ENCODE measurements at places on chromosomes 3 and 15.

DNA sequence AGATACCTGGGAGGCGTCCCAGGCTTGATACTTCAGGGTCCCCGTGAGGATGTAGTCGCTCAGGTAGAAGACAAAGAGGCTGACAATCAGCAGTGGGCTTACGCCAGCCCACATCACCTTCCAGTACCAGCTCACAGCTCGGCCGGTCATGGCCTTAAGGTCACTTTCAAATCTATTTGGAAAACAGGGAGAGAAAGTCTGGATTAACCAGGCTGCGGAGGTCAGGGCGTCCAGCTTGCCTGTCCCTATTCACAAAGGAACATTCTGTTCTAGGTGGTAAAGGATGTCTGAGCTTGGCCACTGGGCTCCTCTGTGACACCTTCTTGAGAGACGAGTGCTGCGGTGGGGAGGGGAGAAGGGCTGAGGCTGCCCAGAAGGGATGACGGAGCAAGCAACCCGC lies 36.5 kb downstream of the SLC6A20 start:
- no peak for DNase-seq

DNA sequence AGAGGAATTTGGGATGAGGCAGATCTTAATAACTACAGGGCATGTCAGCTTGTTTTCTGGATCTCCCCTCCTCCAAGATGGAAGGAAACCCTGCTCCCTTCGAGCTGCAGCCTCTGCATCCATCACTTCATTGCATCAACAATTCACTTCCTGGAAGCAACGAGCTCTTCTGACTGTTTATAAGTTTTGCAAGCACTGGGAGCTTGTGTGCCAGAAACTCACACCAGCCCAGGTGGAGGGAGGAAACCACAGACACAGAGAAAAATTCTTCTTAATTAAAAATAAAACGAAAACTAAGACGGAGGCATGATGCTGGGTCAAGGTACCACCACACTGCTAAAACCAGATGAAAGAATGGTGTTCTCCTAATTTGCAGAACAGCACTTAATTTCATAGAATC lies 10.6 kb downstream of the LRIG1 start:
- DNase-seq, result peak; percentile 35

GRCh38 chr15:86571873-86572272 lies 492.2 kb downstream of the AGBL1 start:
- DNase-seq, result no peak

GRCh38 chr3:129665024-129665768 lies 58.7 kb upstream of the PLXND1 start:
- DNase-seq, result peak; percentile 78

DNA sequence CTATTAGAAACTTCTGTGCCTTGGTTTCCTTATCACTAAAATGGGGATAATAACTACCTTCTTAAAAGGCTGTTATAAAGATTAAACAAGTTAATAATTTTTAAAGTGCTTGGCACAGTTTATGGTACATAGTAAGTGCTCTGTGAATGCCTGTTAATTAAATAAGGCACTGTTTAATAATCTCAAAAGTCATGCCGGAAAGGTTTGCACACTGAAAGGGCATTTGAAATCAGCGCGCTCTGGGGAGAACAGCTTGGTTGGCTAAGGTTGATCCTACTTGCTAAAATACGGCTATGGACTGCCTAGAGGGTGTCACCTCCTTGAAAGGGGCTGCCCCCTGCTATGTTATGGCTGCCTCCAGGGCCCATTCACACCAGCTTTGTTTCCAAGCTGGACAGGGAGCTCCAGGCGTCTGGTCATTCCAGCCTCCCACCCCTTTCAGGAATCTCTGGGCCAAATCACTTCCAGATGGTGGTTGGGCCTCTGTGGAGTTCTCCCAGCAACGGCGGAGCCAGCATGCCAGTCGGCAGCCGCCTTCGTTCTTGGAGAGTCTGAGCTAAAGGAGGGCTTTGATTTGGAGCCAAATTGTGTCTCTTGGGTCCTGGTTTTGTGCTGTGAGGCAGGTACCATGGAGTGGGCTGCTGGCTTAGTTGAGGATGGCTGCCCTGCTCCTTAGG lies 5.9 kb downstream of the FLNB start:
- DNase-seq, result peak; percentile 98

GRCh38 chr3:111618945-111619344 lies 23.8 kb upstream of the ZBED2 start:
- no peak for DNase-seq

- DNase-seq, result peak; percentile 71
Measured at GRCh38 chr3:157107644-157108133, 52.3 kb downstream of the CCNL1 start.

GRCh38 chr15:100928632-100929280 lies 9.6 kb downstream of the LRRK1 start:
- no peak for DNase-seq

DNA sequence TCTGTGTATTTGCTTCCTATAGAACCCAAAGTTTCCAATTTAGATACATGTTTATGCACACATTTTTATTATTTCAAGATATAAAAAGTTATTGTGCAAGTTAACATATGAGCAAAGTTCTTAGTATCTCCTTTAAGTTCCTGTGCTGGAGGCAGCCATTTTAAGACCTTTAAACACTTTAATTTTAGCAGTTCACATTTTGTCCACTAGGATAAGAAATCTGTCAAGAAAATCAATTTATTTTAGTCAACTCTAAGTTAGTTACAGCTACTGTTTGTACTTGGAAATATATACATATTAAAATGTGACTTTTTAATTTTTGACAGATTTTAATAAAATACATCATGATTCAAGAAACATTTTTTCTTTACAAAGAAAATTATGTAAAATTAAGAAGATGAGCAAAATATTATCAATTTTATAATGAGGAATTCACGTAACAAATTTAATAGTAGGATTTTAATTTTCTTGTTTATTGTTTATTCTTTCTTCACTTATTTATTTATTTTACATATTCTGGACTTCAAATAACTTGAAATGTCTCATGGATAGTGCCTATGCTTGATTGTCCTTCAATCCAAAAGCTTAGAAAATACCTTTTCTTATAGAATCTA lies 402.6 kb upstream of the GBE1 start:
- peak; percentile 27 for DNase-seq

- DNase-seq, result peak; percentile 9
Measured at GRCh38 chr3:192481638-192482037, 245.7 kb downstream of the FGF12 start.

DNA sequence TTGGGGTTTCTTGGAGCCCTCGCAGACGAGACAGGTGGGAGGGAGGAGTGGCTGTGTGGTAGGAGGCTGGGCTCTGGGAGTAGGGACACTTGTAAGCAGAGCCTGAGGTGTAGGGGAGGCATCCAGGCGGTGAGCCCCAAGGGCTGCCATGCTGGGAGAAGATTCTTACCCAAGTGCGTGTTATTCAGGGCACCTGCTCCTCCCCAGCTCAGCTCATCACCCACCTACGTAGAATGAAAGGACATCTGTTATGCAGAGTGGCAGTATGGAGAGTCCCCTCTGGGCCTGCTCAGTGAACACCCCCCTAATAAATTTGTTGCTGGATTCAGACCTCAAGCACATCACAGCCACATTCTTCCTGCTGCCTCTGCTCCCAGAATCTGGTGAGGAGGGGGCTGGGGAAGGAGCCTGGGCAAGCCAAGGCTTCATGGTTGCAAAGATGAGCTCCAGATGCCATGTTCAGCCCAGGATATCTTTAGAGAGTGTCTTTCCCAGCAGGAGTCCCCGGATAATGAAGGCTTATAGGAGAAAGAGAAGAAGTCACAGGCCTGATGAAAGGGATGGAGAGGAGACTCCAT lies 261.8 kb downstream of the EPHB1 start:
- DNase-seq, result no peak

DNA sequence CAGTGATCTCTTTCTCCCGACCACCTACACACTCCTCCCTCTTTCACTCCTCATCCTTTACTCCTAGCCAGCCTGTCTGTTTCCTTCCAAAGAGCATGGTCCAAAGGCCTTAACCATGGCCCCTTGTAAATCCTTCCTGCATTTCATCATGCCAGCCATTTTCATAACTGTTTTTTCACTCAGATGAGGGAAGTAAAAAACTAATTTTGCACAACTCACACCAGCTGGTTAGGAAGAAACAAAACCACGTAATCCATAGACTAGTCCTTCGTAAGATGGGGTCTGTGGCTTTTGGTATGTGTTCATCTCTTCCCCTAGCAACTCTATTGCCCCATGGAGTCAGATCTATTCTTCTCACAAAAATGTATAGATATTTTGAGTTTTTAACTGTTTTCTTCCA lies 187.8 kb downstream of the SHOX2 start:
- no peak for DNase-seq

DNA sequence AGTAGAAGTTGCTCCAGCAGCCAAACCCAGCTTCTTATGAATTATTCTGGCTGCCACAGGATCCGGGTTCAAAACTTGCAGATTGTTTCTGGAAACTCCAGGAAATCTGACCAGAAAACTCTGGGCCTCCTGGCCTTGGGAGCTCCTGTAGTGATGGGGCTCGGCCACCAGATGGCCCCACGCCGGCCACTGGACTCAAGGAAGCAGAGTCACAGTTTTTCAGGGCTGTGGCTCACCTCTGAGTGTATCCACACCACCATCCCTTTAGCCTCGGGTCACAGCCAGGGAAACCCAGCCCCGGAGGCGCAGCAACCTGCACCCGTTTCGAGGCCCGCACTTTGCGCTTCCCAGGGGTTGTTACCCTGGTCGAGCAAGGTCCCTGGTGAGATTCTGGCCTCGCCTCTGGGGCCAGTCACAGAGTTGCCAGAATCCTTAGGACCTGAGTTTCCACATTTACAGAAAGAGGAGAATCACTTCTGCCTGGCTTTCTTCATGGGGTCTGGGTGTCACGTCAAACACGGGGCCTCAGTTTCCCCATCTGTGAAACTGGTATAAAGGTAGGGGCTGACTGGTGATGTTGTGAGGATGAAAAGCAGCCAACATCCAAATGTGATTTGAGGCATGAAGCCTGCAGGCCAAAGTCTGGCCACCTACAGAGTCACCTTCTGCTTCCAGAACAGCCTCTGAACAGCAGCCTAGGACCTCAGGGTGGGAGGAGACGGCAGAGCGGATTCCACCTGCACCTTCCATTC lies 53.5 kb upstream of the LCTL start:
- DNase-seq, result peak; percentile 68

Data from AG10803 (cell line).